ENCODE measurements at places on chromosomes 11 and 22.

DNA sequence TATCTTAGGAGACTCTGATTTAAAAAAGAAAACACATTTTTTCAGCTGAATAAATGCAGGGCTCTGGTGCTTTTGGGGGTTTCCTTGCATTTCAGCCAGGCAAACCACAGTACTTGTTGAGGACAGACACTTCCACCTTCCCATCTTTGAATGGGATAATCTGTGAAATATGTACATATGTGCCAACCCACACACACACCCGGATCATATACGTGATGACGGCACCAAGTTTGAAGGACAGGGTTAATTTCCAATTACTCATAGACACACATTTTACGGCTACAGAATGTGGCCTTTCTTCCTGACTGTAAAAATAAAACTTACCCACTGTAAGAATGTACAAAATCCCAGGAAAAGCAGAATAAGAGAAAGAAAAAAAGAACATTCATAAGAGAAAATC, 104.4 kb downstream of the MPPED2 start:
- no peak for DNase-seq

- no peak for DNase-seq
Measured at GRCh38 chr11:115207166-115207591, 297.0 kb downstream of the CADM1 start.

- peak; percentile 95 for DNase-seq
Measured at GRCh38 chr11:118910309-118911112, 15.2 kb downstream of the BCL9L start.

- peak; percentile 64 for DNase-seq
Measured at GRCh38 chr11:126146454-126147192, 64.8 kb downstream of the RPUSD4 start.

GRCh38 chr11:20068691-20069090, 91.6 kb downstream of the DBX1 start:
- no peak for DNase-seq

DNA sequence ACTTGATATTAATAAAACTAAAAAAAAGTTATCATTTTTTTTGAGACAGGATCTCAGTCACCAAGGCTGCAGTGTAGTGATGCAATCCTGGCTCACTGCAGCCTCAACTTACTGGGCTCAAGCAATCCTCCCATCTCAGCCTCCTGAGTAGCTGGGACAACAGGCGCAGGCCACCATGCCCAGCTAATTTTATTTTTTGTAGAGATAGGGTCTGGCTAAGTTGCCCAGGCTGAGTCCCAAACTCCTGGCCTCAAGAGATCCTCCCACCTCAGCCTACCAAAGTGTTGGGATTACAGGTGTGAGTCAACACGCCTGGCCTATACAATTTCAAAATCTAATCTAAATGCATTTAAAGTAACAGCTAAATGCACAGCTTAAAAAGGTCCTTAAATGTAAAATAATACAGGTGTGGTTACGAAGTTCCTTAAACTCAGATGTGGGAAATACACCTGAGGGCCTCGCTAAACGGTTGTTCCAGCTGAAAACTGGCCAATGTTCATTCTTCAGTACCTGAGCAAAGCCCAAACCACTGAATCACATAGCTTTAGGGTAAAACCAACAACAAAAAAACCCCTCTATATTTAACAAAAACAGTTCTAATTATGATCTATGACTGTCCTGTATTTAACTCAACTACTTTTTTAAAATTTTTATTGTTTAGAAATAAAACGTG, 11.8 kb downstream of the NAP1L4 start:
- DNase-seq, result no peak

DNA sequence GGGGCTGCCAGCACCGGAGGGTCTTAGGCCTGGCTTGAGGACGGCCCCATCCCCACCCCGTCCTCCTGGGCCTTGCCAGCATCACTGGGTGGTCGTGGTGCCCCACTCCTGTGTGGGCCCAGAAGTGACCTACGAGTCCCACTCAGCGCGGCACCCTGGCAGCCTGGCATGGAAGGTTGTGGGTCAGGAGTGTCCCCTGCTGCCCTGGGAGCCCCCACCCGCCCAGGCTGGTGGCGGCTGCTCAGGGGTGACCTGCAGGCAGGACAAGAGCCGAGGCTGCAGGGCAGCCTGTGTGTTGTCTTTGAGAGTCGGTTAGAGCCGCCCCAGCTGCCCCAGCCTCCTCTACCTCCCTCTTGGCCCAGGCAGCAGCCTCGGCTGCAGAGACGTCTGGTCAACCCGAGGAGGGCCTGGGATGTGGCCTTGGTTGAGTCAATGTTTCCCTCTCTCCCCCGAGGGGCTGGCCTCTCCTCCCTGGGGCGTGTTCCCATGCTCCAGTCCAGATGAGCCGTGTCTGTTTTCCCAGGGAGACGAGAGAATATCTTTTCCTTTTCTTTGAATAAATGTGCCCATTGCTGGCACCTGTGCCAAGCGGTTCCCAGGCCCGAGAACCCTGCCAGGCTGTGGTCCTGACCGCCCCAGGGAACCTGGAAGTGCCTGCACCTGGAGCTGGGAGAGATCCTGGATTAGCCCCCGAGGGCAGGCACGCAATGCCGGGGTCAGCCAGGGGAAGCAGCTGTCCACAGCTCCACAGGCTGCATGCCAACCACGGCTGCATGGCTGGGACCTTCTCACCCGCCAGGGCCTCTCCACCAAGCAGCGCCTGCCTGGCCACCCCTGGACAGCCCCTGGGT, 35.7 kb upstream of the MUC5AC start:
- no peak for DNase-seq

DNA sequence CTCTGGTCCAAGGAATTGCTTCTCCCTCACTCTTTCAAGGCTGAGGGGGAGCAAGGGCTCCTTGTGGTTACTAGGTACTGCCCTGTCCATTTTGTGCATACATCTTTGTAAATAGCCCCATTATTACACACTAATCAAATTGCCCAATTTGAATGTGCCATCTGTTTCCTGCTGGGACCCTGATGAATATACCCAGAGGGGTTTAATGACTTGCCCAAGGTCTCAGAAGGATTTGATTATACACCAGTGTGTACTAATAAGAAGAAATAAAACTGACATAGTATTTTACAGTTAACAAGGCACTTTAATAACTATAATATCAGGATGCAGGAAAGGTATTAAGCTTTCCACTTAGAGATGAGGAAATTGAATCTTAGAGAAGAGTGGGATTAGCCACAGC, 64.6 kb upstream of the PTPRJ start:
- no peak for DNase-seq

- no peak for DNase-seq
Measured at GRCh38 chr11:21794306-21794705, 398.6 kb upstream of the ANO5 start.

GRCh38 chr11:131969261-131969660, 598.8 kb downstream of the NTM start:
- DNase-seq, result no peak

GRCh38 chr11:111871693-111872161, 346 bp upstream of the ALG9 start:
- no peak for DNase-seq

GRCh38 chr11:24709928-24710565, 213.2 kb downstream of the LUZP2 start:
- no peak for DNase-seq

- DNase-seq, result no peak
Measured at GRCh38 chr11:17443926-17444690, 32.5 kb downstream of the ABCC8 start.

GRCh38 chr11:32960553-32961164, 55.0 kb upstream of the DEPDC7 start:
- DNase-seq, result no peak

DNA sequence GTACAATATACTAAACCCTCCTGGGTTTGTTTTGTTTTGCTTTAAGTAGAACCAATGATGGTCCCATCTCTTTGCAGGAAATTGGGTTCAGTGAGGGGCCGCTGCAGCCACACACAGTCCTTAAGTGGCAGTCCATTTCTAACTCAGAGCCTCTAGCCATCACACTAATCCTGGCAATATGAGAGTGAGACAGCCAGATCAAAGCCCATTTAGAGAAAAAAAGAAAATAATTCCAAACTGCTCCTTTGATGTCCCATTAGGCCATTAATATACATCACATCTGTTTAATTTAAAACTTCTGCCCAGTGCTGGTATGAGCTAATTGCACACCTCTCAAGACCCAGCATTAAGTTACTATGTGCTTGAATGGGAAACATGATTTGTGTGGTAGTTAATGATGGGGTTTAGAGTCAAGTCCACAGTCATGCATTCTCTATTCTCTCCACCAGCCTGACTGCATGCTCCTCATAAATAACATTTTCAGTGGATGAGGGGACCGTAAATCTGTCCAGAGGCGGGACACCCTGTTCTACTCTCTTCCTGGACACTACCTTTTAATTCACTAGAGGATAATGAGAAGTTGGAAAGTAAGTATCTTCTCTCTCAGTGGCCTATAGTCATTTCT, 53.8 kb upstream of the BIRC3 start:
- DNase-seq, result no peak

Data from right hindlimb (tissue), 1 donor.